Right renal cortex interstitium (tissue), 3 donors: ENCODE measurements at places on chromosomes 1 and 21.

DNA sequence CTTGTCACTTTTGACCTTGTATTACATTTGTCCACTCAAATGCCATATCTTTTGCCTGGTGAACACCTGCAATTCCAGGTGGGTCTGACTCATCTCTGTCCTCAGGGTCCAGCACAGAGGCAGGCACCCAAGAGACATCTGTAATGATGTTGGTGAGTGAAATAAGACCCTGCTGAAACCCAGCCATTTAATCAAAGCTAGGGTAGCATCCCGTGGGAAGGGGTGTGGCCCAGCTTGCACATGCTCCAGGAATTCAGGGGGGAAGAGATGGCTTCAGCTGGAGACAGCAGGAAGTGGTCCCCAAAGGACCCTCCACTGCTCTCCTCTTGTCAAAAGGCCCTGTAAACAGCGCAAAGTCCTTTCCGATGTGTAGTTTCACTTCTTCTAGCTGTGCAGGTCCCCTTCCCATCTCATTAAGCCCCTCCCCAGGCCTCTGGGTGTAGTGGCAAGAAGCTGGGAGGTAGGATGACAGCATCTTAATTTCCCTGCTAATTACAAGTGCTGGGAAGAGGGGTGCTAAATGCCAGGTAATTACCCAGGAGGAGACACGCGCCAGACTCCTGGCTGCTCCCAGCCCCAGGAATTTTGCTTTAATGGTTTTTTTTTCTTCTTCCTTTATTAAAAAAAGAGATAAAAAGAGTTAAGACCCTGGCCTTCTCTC lies 54.4 kb upstream of the TRABD2B start:
- no peak for DNase-seq

GRCh38 chr1:39640861-39641260 lies 1.4 kb upstream of the HEYL start:
- DNase-seq, result no peak

- no peak for DNase-seq
These were observed 40.6 kb upstream of the CYP2J2 start for GRCh38 chr1:59967141-59967697.

DNA sequence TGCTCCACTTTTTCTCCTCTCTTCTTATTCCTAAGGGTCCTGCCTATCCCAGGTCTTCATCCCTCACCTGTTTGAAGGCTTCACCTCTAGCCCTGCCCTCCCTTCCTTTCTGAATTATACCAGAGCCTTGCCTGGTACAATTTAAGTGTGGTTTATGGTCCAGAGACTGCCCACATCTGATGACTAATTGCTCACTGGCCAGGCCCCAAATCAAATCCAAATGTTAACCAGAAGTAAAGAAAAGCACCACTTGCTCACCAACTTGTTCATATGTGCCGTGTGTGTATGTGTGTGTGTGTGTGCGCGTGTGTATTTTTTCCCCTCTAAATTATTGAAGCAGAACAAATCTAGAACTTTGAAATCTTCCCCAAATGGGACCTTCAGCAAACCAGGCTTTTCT lies 26.4 kb downstream of the MYOM3 start:
- no peak for DNase-seq

DNA sequence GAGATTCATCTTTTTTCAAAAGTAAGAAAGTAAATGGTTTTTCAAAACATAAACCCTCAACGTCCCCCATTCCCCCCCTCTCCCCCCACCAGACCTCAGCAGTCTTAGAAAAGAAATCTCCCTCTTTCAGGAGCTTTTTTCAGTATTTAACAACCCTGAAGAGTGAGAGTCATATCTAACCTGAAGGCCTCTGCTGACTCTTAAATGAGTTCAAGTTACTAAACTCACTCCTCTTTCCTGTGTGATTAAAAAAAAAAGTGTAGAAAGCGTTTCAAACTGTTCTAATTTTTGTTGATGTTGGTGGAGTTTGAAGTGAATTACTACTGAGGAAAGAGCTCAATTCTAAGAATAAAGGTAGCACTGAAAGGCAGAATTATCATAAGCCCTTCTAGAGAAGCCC lies 93.7 kb downstream of the VAV3 start:
- DNase-seq, result no peak

DNA sequence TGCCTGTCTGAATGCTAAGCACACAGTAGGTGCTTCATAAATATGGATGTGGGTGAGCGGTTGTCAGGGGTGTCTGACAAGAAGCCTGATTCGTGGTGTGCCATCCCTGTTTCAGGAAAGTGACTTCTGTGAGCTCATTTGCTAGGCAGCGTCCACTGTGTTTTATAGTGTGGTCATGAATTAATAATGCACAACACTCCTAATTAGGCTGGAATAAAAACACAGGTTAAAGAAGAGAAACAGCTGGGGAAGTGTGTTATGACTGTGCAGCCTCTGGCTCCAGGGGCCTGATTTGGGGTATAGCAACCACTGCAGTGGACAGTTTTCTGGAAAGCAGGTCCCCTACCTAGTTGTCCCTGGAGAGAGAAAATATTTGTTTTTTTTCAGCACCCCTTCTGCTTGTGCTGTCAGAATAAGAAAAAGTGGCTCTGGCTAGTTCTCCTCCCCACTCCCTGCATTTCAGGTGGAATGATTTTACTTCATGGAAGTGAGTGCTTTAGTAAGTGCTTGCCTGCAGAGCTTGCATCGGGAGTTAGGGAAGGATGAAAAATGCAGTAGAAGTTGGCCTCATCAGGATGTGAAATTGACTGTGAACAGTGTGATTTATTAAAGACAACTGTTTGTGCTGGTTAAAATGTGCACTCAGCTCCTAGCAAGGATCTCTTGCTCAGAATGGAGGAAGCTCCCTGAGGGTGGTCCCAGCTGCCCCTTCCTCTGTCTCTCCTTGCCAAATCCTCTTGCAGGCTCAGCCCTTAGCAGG lies 333.8 kb downstream of the HHAT start:
- peak; percentile 3 for DNase-seq

DNA sequence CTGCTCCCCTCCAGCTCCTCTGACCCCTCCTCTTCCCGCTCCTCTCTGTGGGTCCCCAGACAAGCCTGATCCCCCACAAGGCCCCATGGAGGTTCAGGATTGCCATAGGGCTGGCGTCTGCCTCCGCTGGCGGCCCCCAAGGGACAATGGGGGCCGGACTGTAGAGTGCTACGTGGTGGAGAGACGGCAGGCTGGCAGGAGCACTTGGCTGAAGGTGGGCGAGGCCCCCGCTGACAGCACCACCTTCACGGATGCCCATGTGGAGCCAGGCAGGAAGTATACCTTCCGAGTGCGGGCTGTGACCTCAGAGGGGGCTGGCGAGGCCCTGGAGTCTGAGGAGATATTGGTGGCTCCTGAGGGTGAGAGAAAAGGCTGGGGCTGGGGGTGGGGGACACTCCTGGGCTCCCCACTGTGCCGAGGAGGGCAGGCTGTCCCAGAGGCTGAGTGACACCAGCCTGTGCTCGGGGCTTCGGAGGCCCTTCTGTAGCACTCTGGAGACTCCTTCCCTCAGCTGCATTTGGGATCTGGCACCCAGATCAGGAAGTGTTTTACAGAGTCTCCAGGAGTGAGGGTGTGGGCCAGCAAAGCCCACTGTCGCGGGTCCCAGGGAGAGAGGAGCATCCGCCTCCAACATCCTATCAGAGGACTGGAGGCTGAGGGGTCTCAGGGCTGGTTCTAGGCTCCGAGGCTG lies 25.9 kb downstream of the IGFN1 start:
- DNase-seq, result no peak
